ENCODE measurements at places on chromosomes 16 and 17.

GRCh38 chr17:205148-205669 is 23.8 kb upstream of the DOC2B start:
- no peak for DNase-seq

- DNase-seq, result no peak
Measured at GRCh38 chr16:68144008-68144407, 58.8 kb downstream of the NFATC3 start.

GRCh38 chr16:84391151-84392030 is 23.1 kb downstream of the ATP2C2 start:
- DNase-seq, result no peak

DNA sequence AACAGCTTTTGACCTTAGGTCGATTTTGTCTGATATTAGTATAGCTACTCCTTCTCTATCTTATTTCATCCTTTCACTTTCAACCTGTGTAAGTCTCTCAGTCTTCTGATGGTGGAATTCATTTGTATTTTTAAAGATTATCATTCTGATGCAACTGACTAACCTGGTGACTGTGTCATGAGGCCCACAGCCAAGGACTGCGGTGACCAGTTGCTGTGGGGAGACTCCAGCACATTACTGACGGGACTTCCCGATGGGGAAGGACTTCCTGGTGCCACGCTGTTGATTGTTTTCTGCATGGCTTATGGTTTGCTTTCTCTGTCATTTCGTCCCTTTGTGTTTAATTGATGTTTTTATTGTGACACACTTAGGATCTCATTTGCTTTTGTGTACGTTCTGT is 34.2 kb downstream of the RMI2 start:
- DNase-seq, result no peak

- no peak for DNase-seq
Measured at GRCh38 chr17:61474934-61475333, 22.7 kb downstream of the TBX4 start.

DNA sequence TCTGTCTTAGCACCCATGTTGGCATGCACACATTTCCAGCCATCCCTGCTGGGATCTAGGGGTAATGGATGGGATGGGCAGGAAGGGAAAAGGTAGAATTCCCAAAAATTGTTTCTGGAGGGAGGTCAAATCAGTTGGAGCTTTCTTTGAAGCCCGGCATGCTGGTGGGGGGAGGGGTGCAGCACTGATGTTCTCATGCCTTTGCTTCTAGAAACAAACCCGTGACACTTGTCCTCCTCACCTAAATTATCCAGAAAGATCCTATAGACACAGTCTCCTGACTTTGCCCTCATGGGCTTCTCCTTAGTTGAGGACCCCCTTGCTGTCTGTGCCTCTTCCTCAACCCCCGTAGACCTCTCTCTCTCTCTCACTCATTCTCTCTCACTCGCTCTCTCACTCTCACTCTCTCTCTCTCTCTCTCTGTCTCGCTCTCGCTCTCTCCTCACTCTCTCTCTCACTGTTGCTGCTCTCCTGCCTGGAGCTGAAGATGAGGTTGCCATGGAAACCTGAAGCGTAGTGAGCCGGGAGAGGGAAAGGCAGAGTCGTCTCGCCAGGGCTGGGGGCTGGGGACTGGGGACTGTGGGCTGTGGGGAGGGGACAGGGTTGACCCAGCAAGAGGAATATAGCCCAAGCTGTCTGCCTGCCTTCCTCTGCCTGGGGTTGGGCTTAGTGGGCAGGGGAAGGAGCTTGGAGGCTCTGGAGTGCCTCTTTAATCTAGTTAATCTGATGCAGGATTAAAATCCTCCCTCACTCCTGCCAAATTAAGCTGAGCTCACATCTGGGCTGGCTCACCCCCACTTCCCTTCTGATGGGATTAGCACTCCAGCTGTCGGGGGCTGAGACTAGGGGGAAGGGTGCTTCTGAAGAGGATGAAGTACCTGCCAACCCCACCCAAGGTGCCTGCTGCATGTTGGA is 16.1 kb downstream of the LASP1 start:
- no peak for DNase-seq

DNA sequence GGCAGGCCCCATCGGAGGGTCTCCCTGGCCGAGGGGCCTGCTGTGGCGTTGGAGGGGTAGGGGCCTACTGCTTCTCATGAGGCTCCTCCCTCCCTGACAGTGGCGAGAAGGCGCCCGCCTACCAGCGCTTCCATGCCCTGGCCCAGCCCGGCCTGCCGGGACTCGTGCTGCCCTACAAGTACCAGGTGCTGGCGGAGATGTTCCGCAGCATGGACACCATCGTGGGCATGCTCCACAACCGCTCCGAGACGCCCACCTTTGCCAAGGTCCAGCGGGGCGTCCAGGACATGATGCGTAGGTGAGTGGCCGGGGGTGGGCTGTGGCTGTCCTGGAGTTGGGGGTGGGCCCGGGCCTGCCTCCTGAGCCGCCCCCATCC is 1.7 kb downstream of the CDT1 start:
- DNase-seq, result no peak

DNA sequence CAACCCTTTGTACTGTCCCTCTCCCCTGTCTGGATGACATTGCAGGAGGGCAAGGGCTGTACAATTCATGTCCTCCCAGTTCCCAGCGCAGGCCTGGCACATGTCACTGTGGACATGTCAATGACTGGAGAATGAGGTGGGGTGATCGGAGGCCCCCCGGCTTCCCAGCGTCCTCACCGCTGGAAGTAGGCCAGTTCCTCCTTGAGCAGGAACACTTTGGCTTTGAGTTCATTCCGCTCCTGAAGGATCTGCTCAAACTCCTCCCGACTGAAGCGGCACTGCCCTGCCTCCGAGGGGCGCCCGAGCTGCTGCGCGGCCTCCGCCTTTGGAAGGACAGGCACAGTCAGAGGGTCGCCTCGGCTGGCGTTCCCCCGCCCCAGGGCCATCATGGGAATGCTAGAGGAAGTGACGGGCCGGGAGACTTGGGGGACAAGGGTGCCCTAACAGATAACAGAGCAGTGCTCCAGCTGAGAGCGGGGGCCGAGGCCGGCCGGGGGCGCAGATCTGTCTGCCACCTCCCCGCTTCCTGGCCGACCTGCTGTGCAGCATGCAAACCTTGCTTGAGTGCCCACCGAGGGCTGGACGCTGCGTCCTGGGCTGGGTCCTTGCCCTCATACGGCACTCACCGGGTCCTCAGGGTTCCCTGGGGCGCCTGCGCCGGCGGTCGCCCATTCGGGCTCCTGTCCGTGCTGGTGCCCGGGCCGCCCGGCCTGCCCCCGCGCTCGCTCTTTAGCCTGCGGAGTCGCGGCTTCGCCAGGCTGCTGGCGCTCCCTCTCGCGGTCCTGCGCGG is 1.3 kb downstream of the RILP start:
- peak; percentile 12 for DNase-seq

- no peak for DNase-seq
Measured at GRCh38 chr17:6568184-6568758, 11.9 kb upstream of the PITPNM3 start.

- DNase-seq, result no peak
Measured at GRCh38 chr17:27217631-27218030, 76.3 kb upstream of the WSB1 start.

- no peak for DNase-seq
Measured at GRCh38 chr17:42422412-42422957, 571 bp downstream of the CAVIN1 start.

GRCh38 chr16:85730186-85730465 is 20.8 kb downstream of the C16orf74 start:
- DNase-seq, result no peak

- DNase-seq, result no peak
Measured at GRCh38 chr17:63523253-63523855, at the start of gene KCNH6. KCNH6 (plus strand) TSS chr17:63523358; CDS start chr17:63523414, 56 bp downstream.

DNA sequence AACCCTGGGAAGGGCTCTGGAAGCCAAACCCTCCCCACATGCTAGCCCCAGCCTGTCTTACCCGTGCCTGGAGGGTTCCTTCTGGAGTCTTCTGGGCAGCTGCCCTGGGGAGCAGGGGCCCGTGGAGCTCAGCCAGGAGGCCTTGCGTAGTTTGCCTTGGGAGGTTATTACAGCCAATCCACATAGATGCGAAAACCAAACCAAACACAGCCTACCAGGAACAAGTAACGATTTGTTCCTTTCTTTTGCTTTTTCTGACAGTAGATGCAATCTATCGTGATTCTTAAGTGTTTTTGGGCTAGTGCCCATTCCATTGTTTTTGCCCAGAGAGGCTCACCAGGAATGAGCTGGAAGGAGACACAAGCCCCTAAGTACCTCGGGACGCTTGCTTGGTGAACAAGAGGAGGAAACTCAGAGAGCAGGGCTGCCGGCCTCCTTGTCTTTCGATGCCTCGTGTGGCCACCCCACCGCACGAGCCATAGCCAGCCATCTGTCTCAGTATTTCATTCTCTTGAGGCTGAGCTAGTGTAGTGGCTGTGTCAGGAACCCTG is 102.7 kb upstream of the NOL11 start:
- no peak for DNase-seq

DNA sequence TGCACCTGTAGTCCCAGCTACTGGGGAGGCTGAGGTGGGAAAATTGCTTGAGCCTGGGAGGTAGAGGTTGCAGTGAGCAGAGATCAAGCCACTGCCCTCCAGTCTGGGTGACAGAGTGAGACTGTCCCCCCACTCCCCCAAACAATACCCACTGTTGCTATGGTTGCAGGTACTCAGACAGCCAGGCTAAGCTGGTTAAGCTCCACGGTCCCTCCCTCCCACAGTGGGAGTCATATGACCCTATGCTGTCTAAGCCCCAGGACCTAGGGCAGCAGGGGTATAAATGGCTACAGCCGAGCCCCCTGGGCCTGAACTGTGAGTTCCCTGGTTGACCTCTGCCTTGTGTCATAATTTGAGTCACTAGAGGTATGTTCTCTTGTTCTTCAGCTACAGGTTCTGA is 15.9 kb upstream of the RPRML start:
- DNase-seq, result no peak

GRCh38 chr17:42274253-42274542 is 2.0 kb downstream of the STAT5B start:
- DNase-seq, result no peak

All from HCT116 (cell line).